Effector CD8-positive, alpha-beta T cell (primary cell): ENCODE measurements at places on chromosomes 13 and 19.

GRCh38 chr13:25288966-25289365, 1.7 kb upstream of the MTMR6 start:
- no peak for DNase-seq

GRCh38 chr19:2556221-2557092, 80.5 kb downstream of the GADD45B start:
- DNase-seq = no peak

DNA sequence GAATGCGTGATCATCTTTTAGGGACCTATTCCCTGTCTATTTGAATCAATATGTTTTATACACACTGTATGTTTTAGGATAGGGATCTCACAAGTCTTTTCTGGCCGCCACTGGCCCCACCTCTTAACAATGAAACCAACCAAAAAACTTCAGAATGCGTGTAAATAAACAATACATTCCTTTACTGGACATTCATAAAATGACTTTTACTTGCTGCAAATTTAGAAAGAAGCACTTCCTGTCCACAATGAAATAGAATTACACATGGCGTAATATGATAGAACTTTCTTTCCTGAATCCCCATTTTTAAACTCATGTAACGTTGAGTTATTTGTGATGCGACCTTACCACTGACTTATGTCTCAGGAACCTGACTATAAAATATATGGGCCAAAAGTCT, 233.6 kb downstream of the SLITRK6 start:
- no peak for DNase-seq

GRCh38 chr19:14479309-14479974, 4.3 kb upstream of the PTGER1 start:
- no peak for DNase-seq

DNA sequence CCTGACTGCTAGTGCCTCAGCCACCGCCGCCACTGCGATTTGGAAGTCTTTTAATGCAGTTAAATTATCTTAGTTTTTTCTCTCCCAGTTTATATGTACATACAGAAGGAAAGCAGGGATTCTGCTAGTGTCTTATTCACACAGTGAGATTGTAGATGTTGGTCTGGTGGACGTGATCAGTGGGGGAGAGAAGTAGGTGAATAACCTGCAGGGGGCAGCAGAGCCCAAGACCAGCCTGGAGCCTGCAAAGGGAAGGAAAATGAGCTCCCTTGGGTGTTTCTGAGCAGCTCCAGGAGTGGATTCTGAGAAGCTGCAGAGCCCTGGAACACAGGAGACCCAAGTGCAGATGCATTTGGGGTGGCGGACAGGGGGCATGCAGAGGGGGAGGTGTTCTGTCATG, 26.3 kb downstream of the ZNF844 start:
- peak; percentile 23 for DNase-seq

DNA sequence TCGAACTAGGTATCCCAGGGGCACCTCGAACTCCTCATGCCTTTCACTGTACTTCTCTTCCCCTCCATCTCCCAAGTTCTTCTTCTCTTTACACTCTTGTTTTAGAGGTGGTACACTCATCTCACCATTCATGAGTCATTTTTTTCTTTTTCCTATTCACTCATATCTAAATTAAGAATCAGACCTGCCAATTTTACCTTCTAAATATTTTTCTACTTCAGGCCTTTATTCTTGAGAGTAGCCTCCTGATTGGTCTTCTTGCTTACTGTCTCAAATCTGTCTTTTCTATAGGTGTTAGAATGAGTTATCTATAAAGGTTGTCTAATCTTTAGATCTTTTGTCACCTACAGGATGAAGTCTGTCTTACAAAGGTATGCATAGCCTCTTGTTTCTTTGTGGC, 20.7 kb downstream of the TDRD3 start:
- no peak for DNase-seq

- no peak for DNase-seq
Observed at GRCh38 chr13:29909081-29909730, 58.8 kb upstream of the UBL3 start.

DNA sequence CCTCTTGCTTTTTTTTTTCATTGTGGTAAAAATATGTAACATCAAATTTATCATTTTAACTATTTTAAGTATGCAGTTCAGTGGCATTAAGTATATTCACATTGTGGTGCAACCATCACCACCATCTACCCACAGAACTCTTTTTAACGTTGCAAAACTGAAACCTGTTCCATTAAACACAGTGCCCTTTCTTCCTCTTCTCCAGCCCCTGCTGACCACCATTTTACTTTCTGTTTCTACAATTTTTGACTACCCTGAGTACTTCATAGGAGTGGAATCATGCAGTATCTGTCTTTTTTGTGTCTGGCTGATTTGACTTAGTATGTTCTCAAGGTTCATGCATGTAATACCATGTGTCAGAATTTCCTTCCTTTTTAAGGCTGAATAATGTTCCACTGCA, 153.1 kb downstream of the FGF9 start:
- no peak for DNase-seq

DNA sequence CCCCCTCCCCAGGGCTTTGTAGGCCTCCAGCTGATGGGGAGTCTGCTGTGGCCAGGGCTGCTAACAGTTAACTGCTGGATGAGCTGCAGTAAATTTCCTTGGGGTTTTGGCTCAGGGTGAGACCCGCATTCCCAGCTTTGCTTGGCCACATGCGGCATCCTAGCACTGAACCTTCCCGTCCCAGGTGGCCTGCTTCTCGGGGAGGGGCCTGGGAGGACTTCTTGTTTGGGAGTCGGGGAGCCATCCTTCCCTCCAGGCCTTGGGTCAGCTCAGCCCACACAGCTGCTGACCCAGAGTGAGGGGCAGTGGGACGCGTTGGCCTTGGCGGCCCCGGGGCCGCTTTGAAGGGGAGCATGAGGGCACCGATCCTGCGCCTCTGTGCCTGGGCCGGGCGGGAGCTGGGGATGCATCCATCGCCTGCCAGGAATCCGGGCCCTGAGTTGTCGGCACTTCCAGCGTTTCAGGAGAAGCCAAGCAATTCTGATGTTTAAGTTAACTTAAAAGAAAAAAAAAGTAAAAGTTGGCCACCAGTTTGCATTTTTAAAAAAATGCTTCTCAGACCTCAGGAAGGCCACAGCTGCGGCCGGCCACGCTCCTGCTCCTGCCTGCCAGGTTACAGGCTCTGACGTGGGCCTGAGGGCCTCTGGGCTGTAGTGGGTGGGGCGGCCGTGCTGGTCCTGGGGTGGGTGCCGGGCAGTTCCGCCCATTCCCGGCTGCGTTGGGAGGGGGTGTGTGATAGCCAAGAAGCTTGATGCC, 27.7 kb downstream of the CRTC1 start:
- DNase-seq = no peak

DNA sequence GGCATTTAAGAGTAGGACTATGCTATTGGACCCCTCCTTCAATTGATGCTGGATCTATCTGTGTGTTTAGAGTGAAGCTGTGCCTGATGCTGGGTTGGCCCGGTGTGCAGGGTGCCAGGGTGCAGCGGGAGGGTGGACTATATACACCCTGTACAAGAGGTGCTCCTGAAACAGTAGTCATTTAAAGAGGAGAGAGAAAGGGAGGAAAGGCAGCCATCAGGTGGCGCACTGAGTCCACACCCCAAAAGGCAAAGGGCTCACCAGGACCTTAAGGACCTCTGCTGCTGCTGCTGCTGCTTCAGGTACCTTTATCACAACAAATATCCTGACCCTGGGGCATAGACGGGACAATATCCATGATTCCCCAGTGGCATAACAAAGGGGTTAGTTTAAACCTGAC, 39.4 kb downstream of the ZNF136 start:
- DNase-seq = peak; percentile 9
